ENCODE measurements at places on chromosomes 12 and 14.
A peak's percentile ranks its signal among the peaks of the same experiment; 100 is the strongest.

GRCh38 chr12:58880639-58881038 is 39.7 kb downstream of the LRIG3 start:
- DNase-seq = no peak

DNA sequence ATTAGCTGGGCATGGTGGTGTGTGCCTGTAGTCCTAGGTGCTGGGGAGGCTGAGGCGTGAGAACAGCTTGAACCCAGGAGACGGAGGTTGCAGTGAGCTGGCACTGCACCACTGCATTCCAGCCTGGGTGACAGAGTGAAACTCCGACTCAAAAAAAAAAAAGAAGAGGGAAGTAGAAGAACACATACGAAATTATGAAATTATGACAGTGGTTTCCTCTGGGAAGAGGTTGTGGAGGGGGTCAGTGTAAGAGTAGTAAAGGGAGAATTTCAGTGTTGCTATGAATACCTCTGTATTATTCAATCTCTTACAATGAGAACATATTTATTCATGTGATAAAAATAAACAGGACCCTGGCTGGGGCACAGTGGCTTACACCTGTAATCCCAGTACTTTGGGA is 24.7 kb upstream of the CSRNP2 start:
- DNase-seq = no peak

- no peak for DNase-seq
Measured at GRCh38 chr14:98907271-98907670, 364.7 kb downstream of the BCL11B start.

- no peak for DNase-seq
Measured at GRCh38 chr12:1796515-1797010, 23.8 kb upstream of the LRTM2 start.

DNA sequence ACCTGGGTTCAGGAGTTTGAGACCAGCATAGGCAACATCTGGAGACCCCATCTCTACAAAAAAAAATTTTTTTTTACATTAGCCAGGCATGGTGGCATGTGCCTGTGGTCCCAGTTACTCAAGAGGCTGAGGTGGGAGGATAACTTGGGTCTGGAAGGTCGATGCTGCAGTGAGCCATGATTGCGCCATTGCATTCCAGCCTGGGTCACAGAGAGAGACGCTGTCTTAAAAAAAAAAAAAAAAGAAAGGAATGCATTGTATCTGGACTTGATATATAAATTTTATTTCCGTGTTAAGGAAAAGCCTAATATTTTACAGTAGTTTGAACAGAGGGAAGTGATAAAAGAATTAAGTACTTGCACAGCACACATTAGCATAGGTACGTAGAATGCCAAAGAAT is 97.2 kb downstream of the ZC3H14 start:
- no peak for DNase-seq

DNA sequence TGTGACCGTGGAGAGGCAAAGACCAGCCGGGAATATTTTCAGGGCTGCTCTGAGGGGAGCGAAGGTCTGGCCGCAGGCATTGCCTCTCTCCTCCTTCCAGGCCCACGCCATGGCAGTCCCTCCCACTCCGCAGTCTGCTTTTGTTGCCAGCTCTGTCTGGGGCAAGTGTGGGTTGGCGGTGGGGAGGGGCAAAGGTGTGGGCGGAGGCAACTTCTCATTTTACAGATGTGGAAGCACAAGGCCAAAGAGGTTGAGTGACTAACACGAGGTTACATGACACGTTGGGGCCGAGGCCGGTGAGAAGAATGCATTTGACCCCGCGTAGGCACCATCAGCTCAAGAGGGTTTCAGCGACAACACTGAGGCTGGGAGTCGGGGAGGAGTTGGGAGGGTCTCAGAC is 6.1 kb upstream of the FAIM2 start:
- DNase-seq = no peak

DNA sequence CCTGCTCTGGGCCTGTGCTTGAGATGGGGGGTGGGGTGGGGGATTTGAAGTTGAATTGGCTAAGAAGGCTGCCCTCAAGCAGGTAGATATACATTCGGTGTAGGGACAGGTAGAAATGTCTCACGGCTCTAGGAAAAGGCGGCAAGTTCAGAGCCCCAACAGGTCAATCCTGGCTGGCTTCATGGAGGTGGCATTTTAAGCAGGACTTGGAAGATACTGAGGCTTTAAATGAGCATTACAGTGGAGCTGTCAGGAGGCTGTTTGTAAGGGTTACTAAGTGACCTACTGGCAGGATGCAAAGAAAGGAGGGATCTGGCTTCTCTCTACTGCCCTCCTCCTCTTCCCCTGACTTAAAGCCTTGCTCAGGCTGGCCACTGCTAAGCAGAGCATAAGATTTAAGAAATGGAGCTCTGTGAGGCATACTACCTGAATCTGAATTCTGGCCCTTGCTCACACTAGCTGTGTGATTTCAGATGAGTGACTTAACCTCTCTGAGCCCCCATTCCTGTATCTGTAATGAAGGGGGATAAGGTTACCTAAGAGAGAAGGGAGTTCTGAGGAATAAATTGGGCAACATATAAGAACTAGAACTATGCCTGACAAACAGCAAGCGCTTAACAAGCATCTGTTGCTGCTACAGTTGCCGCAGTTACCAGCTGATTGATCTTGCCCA is 61.6 kb downstream of the SLC24A4 start:
- DNase-seq = no peak

GRCh38 chr14:92613008-92613658 is 99.6 kb downstream of the RIN3 start:
- DNase-seq = no peak

DNA sequence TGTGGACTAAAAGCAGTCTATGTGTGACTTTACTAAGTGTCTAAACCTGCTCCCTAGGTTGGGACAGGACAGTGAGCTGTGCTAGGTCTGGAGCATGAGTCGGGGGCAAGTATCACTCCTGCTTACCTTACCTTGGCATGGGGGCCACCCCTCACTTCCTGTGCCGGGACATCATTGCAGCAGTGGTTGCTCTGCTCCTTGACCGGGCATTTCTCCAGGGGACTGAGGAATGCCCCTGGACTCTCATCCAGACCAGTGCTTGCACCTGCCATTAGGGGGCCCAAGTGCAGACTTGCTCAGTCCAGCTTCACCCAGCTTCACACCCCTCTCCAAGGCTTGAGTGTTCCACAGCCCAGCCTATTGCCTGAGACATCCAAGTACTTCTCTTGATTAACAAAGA is 84.7 kb upstream of the NELL2 start:
- DNase-seq = no peak

- no peak for DNase-seq
Measured at GRCh38 chr12:85803231-85803630, 33.0 kb downstream of the RASSF9 start.

- DNase-seq = no peak
Measured at GRCh38 chr12:94037444-94037843, 110.9 kb upstream of the PLXNC1 start.

DNA sequence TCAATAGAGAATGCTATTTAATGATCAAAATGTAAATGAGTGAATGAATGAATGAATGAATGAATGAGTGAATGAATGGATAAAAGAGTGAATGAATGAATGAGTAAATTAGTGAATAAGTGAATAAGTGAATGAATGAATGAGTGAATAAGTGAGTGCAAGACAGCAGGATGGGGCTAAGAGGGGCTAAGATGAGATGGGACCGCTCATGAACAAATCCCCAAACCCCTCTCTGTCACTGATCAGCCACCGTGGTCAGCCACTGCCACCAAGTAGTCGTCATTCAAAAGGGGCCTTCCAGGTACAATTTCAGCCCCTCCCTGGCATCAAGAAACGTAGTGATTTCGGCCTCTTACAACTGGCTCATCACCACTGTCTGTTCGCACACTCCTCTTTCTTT is 79.2 kb downstream of the BCL11B start:
- DNase-seq = no peak

DNA sequence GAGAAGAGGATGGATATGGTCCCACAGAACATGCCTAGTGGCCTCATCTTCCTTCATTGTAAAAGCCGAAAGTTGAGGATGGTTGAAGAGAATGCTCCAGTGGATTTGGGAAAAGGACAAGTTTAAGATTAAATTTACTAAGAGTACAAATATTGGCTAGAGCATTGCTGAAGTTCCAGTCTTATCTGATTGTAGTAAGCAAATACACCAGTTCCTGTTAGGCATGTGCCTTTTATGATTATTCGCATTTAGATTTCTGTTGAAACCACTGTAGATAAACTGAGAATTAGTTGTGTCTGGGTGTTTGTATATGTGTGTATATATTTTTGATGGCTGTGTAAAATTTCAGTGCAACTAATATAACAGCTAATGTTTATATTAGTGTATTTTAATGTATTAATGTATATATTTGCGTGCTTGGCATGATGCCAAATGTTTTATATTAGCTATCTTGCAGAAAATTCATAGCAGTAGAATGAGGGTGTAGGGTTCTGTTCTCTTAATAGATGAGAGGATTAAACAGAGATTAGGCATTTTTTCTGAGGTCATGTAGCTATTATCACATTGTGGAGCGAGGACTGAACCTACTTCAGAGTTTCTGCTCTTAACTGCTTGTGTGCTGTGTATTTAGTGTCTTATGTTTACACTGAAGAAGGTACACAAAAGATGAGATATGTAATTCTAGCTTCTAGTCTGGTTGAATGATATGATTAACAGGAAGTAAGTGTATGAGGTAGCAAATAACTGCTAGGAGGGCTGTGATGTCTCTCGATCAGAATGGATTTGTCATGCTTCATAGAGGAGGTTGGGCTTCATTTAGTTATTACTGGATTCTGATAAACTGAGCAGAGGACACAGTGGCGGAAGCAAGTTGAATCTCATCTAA is 21.1 kb downstream of the FKBP3 start:
- no peak for DNase-seq

GRCh38 chr12:2498964-2499500 is 295.7 kb upstream of the FKBP4 start:
- DNase-seq = no peak

- no peak for DNase-seq
Measured at GRCh38 chr12:117294189-117294603, 67.2 kb downstream of the NOS1 start.

GRCh38 chr12:13148485-13148847 is 45.0 kb upstream of the GSG1 start:
- no peak for DNase-seq

DNA sequence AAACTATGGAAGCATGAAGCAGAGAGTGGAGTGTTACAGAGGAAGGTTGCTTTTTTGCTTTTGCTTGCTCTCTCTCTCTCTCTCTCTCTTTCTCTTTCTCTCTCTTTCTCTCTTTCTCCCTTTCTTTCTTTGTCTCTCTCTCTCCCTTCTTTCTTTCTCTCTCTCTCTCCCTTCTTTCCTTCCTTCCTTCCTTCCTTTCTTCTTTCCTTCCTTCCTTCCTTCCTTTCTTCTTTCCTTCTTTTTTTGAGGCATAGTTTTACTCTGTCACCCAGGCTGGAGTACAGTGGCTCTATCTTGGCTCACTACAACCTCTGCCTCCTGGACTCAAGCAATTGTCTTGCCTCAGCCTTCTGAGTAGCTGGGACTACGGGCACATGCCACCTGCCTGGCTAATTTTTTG is 7.6 kb downstream of the ARHGDIB start:
- DNase-seq = no peak

DNA sequence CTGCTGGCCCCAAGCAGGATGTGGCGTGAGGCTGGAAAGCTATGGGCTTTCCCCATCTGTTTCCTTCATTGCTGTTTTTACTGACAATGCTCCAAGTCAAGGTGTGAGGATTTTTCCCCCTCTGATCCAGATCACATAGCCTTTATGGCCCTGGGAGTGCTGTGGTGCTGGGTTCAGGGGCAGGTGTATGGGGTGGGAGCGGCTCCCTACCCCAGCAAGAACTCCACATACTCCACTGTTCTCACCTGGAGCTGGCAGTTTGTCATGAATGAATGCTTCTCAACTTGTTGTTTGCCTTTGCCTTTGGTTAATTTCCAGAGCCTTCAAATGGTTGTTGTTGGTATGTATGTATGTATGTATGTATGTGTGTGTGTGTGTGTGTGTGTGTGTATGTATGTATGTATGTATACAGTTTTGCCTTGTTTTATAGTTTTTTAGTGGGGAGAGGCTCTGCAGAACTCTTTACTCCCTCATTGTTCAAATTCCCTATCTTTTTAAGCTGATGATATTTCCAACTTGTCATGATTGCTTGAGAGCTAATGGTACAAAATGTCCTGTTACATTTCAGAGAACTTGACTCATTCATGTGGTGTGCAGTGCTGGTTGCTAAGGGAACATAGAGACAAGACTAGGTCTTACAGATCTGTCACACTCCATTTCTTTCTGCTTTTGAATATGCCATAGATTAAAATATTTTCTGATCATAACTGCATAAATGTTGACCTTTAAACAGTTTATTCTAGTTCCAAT is 36.6 kb upstream of the ASPG start:
- DNase-seq = no peak

DNA sequence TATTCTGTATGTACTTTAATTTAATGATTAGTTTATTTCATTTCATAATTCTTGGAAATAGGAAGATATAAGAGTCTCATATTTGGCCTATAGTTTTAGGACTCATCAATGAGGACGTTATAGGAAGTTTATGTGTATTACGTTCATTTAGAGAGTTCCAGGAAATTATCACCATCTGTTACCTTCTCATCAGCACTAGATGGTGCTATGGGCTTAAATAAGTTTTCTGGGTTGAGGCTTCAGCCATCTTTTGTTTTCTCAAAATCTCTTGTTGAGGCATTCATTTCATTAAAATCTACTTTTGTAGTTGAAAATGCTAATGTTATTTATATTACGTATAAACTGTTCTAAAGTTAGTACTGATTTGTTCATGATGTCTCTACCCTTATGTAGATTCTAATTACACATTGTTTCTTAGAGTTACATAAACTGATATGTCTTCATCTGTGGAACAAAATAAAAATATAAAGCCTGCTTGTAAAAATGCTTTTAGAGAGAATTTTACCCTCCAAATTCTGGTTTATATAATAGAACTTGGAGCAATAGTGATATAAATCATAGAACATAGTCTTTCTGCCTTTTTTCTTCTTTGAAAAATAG is 89.2 kb downstream of the CFAP54 start:
- peak; percentile 9 for DNase-seq
